Activated T-cell treated with anti-CD3 and anti-CD28 coated beads for 4 hours (primary cell): ENCODE measurements at places on chromosomes 7 and 10.

DNA sequence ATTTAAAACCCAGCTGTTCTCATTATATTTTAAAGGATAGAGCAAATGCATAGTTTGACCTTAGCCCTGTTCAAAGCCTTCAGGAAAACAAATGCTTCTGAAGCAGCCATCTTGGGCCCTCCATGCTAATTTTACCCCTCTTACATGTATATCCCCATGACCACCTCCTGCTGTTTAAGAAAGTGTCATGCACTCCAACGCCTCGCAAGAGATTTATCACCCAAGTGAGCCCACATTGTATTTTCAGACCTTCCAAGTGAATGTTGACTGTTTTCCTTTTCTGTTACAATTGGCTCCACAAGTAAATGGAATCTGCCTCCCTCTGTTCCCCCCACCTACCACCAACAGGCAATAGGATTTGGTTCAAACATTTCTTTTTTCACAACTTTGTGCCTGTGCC lies 5.3 kb downstream of the TMEM72 start:
- no peak for DNase-seq

DNA sequence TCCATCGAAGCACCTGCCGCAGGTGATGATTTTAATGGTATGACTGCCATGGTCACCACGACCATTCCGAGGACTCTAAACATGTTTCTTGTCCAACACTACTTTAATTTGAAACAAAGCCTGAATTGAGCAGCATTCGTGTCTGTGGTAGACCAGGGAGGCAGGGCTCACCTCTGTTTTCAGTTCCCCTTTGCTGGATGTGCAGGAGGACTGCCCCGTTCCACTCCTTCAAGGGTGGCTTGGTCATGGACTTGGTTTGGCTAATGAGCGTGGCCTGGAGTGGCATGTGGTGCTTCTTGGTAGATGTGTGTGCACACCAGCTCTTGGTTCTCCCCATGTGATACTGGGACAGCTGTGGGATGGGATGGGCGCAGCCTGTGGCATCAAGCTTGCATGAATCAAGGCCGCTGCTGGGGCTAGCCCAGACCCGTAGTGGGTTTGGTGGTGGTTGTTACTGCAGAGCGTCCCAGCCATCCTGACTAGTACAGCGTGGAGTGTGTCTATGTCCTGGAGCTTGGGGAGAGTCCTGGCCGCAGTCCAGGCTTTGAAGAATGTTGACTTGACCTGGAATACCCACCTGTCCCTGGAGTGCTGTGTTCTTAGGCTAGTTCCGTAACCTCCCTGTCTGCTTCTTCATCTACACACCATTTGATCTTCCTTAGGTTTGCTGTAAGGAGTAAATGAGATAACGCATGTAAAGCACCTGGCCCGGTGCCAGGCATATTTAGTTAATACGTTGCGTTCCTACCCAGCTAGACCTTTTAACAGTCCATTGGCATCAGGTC lies 34.8 kb downstream of the MGMT start:
- no peak for DNase-seq

DNA sequence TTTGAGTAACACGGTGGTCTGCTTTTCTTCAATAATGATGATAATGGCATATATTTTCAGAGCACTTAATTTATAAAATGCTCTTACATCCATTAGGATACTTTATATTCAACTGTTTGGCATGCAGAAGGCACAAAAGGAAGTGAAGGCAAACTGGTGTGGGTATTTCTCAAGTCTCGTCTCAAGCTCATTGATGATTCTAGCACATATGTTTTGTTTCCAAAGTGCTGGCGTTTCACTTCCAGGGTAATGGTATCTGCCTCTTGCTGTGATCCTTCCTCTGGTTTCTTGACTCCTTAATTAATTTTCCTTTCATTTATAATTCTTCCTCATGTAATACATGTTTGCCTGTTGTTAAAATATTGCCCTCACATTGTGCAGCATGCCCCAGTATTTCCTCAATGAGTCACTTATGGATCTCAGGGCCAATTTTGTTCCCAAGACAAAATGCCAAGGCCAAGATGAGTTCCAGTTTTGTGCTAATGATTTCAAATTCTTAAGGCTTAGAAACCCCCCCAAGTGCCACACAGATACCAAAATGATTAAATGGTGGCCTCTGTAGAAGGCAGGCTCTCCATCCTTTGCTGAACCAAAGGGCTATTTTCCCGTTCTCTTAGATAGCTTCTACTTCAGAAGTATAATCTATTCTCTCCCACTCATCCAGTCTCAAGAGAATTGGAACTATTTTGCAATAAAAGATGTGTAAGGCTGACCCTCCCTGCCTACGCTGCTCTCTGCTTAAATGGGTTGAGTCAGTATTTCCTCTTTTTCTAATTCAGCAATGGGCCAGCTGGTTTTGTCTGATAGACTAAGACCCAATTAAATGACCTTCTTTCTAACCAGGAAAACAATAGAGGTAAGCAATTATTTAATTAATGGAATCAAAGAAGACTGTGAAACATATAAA lies 171.2 kb downstream of the ZNF365 start:
- DNase-seq: no peak

DNA sequence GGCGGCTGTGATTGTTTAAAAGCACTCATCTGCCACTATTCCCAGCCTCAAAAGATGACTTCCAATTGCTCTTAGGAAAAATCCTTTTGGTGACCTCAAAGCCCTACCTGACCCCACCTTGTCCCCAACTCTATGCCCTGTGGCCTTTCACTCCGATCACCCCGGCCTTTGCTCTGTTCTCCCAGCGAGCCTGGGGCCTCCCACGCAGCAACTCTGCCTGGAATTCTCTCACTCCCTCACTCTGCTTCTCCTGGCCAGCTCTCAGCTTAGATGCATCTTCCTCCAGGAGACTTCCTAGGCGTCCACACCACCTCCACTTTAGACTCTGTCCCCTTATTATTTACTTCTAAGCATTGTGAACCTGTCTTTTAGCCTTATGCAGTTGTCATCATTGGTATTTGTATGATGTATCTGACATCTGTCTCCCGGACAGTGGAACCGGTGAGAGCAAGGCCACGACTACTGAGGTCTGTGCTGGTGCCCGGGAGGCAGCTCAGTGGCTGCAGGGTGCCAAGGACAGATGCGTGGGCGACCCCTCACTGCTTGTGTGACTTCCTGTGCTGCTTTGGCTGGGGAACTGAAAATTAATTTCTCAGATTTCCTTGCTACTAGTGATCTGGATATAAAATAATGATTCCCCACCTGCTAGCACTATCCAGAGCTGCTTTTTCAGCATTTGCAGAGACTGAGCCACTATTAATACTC lies 63.0 kb downstream of the PIP4K2A start:
- DNase-seq: no peak

GRCh38 chr10:132524443-132525285 lies 12.9 kb upstream of the INPP5A start:
- DNase-seq: no peak

DNA sequence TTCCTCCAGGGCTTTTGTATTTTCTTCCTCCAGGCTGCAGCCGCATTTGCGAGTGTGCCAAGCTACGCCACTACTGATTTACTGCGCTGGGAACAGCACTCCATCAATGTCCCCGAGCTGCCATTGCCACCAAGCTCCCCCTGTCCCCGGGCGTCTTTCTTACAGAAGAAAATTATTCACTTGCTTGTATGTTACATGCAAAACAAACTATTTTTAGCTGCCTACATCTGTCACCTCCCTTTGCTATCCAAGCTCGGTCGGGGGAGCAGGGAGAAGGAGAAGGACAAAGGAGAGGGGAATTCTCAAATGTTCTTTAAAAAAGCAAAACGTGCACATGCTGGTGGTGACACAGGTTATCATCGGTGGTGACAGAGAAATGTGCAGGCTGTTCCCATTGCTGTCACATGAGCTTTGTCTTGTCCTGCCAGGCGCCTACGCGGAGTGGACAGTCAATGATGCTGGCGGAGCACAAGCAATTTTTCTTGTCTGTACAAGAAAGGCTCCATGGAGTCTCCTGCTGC lies 93.1 kb downstream of the ADARB2 start:
- DNase-seq: no peak

GRCh38 chr10:96236090-96236478 lies 35.3 kb downstream of the BLNK start:
- DNase-seq: no peak

DNA sequence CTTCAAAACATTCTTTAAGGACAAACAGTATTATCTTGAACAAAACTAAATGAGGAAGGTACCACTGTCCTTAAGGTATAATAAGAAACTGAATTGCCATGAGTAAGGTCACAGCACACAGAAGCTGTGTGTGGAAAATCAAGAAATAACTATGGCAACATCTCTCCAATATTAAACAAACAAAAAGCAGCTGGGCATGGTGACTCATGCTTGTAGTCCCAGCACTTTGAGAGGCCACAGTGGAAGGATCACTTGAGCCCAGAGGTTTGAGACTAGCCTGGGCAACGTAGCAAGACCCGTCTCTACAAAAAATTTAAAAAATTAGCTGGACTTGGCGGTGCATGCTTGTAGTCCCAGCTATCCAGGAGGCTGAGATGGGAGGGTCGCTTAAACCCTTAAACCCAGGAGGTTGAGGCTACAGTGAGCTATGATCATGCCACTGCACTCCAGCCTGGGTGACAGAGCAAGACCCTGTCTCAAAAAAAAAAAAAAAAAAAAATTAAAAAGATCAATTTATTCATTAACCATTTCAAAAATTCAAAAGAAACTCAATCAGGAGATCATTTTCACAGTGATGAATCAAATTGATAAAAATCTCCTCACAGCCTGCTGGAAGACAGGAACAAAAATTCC lies 195.4 kb downstream of the SKIDA1 start:
- DNase-seq: no peak

DNA sequence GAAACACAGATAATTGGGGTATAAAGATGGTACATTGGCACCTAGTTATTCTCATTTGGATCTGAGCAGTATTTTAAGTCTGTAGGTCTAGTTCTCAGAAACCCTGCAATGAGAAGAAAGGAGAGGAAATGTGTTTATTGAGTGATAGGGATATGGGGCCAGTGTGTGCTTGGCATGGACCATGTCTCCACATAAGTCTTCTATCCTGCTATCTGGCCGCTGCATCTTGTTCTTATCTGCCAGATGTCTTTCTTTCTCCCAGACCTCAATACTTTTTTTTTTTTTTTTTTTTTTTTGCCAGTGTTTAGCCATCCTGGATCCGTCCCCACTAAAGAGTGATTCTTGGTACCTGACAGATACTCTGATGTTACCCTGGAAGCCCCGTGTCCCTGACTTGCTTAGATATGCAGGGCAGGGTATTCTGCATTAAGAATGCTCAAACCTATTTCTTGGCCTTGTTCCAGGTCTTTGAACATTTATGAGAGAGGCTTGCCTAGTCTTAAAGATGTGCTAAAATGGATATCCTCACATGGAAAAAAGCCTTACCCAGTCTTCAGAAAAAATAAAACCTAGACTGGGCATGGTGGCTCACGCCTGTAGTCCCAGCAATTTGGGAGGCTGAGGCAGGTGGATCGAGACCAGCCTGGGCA lies 10.0 kb downstream of the MTURN start:
- DNase-seq: no peak

DNA sequence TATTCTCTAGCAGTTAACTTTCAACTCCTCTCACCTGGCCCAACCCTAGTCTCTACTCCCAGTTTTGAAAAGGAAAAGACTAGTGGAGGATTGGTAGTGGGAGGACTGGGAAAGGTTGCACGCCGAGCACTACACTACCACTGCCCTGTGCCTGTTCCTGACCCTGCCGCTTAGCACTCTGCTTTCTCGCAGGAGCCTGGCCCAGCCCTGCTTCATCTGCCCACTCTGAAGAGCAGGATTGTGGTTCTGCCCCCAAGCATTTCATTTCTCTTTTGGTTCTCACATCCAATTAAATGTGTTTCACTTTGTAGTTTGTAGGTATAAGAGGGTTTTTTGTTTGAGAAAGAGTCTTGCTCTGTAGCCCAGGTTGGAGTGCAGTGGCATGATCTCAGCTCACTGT lies 31.5 kb upstream of the RBM20 start:
- no peak for DNase-seq

- no peak for DNase-seq
Observed at GRCh38 chr10:76429368-76430060, 998.1 kb downstream of the LRMDA start.

- DNase-seq: no peak
Observed at GRCh38 chr10:89427629-89428028, 13.3 kb downstream of the IFIT5 start.
